ENCODE measurements at places on chromosomes 1 and 21.

DNA sequence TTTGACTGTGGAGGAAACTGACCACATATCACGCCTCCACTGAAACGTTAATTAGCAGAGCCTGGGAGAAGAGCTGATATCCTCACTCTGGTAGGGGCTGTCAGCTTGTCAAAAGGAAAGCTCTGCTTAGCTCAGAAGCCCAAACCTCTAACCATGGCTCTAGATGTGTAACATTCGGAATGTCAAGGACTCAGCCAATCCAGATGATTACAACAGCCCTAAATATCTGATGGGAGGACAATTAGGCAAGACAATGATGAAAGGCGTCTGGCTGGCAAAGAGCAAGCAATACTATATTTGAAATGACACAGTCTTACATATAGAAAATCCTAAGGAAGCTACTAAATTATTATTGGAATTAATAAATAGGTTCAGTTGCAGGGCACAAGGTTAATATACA is 45.7 kb upstream of the COX20 start:
- DNase-seq: no peak

- no peak for DNase-seq
Observed at GRCh38 chr21:44855572-44855971, 17.9 kb downstream of the PTTG1IP start.

DNA sequence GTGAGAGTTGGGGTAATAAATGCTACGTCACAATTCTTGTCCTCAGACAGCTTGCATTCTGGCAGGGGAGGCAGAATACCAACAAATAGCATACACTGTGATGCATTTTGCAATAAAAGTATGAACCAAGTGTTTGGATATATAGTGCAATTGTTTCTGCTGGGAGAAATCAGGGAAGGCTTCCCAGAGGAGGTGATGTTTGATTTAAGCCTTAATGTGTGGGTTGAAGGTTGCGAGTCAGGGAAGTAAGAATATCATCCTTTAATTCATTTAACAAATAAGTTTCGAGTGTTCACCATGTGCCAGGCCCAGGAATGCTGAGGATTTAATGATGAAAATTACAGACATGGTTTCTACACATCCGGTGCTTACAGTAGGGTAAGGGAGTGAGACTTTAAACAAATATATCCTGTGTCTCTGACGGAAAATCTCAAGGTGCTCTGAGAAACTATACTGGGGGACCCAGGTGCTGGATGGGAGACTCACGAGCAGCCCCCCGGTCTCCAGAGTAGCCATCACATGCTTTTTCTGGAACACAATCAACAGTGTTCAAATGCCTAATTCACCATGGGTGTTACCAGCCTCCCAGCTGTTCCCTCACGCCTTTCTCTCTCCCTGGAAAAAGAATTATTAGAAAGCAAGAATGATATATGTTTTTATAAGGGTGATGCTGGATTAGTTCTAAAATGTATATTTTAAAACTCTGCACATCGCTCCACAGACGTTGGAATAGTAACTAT is 31.7 kb downstream of the RASSF5 start:
- DNase-seq: no peak

- no peak for DNase-seq
Observed at GRCh38 chr1:206127336-206127735, 10.1 kb upstream of the AVPR1B start.

DNA sequence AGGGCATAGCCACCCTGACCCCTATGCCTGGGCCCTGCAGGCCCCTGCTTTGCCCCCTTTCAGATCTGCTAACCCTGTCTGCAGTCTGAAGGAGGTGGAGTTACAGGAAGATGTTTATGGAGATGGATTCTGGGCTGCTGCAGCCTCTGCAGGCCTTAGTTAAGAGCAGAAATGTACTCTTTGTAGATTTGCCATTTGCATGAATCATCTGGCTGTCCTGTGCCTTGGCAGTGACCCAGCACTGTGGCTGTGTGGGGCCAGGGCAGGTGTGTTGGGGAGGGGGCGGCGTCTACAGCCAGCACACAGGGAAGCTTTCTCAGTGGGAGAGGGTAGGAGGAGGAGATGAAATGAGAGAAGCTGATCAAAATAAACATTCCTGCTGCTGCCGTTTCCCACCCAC is 867.3 kb downstream of the PLA2G4A start:
- DNase-seq: no peak

DNA sequence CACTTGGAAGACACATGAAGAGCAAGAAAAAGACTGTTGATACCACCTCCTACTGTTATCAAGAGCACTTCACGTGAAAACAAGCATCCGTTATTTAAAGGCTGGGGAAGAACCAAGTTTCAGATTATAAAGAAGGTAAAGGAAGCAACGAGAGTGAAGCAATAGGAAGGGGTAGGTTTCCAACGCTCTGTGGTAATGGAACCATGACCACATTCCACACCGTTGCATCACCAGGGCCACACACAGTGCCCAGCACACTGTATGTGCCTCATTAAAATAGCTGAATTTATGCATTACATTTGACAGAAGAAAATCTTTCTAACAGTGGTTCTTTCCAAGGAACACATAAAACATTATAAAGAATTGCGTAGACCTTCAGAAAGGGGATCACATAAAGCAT is 435.8 kb downstream of the MRPL39 start:
- no peak for DNase-seq
